ENCODE measurements at places on chromosomes 1 and 21. TPM values are rescaled to one million over a fixed set of nuclear protein-coding genes. Genes with fewer than 3 reads are reported as not detected.

DNA sequence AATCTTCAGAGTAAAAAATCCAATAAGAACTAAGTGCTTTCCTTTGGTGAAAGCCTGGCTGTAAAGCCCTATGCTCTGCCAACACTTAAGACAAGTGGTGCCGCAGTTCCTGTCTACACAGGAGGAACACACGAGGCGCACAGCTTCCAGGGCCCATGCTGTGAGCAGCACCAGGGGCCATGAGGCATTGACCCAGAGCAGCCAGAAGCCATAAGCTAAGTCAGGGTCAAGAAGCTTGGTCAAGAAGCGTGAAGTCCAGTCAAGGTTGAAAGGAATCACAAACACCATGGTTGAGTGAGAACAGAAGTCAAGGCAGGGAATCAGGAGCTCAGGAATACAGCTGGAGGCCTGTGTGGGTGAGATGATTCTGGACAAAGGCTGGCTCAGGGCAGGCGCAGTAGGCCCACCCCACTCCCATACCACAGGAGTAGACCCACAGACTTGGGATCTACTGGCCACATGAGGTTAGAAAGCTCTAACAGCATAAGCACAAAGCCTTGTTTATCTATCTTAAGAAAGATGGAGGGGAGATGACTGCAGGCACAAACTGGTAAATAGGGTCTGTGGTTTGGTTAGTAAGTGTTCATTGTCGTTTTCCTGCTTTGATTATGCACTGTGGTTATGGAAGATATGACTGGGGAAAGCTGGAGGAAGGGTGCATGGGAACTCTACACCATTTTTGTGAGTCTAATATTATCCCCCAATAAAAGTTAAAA, 42.9 kb upstream of the RCAN3 start:
- no peak for DNase-seq
- H3K27me3 ChIP-seq = no peaks in the 10 kb centered on the region
- H3K4me3 ChIP-seq = no peak overlapping the region
- H3K4me1 ChIP-seq = no peaks in the 10 kb centered on the region

- H3K4me1 ChIP-seq = no peaks in the 10 kb centered on the region
- H3K27me3 ChIP-seq = no peaks in the 10 kb centered on the region
- H3K27ac ChIP-seq = no peak overlapping the region
- no peak for DNase-seq
Measured at GRCh38 chr21:10425856-10426255, 95.5 kb upstream of the TPTE start.

DNA sequence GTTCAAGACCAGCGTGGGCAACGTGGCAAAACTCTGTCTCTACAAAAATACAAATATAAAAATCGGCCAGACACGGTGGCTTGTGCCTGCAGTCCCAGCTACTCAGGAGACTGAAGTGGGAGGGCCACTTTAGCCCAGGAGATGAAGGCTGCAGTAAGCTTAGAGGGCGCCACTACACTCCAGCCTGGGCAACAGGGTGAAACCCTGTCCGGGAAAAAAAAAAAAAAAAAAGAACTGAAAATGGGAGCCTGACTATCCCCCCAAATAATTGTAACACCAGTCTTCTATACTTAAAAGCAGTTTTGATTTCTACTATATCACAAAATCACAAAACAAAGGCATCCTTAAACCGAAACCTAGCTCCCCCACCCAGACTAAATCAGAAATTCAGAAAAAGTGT, 60.3 kb downstream of the CDC42BPA start:
- H3K27me3 ChIP-seq = no peaks in the 10 kb centered on the region
- H3K27ac ChIP-seq = no peak overlapping the region
- no peaks in the 10 kb centered on the region for H3K4me1 ChIP-seq
- DNase-seq = no peak
- H3K36me3 ChIP-seq = no peaks in the 10 kb centered on the region

GRCh38 chr1:34924759-34925555, 4.5 kb downstream of the DLGAP3 start:
- H3K36me3 ChIP-seq = no peaks in the 10 kb centered on the region
- no peak overlapping the region for H3K4me3 ChIP-seq
- H3K27me3 ChIP-seq = peaks cover 12% of the 10 kb centered on the region
- no peak overlapping the region for H3K27ac ChIP-seq
- peak; percentile 25 for DNase-seq

CACNA1S gene
- not detected for total RNA-seq

FLG2 gene
- total RNA-seq = 0.36 TPM

DNA sequence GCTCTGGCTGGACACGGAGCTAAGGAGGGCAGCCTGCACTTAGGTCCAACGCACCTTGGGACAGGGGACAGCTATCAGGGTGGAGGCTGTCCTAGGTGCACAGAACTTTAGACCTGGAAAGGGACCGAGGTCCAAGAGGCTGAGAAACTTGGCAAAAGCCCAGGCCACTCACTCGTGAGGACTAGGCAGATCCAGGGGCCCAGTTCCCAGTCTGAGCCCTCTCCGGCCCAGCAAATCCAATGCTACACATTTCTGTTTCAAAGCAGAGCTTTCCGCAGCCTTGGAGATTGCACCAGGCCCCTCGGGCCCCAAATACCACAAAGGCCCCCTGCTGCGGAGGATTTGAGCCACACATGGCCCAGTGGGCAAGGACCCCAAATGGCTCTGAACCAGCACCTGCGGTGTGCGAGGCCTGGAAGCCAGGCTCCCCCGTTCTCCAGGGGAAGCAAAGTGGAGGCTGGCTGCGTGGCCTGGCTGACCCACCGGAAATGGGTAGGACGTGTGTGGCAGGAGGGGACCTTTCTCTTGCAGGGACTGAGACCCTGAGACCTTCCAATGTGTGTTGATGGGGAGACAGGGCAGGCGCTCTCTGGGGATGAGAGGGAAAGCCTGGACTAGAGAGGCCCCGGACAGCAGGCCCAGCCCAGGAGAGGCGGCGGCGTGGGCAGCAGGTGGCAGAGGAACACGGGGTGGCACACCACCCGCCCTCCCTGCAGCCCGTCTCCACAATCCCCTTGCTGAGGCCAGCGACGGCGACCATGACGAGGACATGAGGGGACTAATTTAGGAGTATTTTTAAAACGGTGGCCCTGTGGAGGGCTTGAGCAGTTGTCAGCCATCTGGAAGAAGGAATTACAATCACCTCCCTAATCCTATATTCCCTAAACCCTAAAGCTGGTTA, 118.7 kb downstream of the CASZ1 start:
- no peak overlapping the region for H3K4me3 ChIP-seq
- no peaks in the 10 kb centered on the region for H3K36me3 ChIP-seq
- no peak for DNase-seq
- H3K4me1 ChIP-seq = peaks cover 86% of the 10 kb centered on the region
- H3K27ac ChIP-seq = peak overlapping the region; percentile 96

Measured in prostate gland (tissue), 2 donors.